T-cell (primary cell): ENCODE measurements at places on chromosomes 1 and 21.
A peak's percentile ranks its signal among the peaks of the same experiment; 100 is the strongest.

DNA sequence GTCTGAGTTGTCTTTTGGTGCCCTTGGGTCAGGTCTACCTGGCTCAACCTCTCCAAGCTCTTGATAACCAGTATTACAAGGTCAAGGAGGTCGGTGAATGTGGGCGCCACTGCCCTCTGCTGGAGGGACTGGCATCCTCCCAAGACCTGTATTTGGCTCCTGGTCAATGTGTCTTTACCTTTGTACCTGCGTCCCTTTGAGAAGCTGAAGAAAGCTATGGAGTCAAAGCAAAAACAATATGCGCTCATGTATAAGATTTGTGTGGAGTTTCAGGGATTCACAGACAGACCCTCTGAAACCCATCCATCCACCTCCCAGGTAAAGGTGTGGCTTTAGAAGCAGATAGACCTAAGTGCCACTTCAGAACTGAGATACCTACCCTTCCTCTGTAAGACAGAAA, 61.8 kb upstream of the NBL1 start:
- DNase-seq, result peak; percentile 72

- no peak for DNase-seq
Observed at GRCh38 chr1:247440001-247440620, 17.8 kb downstream of the OR2B11 start.

GRCh38 chr1:53735261-53735660, 3.7 kb downstream of the GLIS1 start:
- DNase-seq, result no peak

- DNase-seq, result no peak
Observed at GRCh38 chr1:160657250-160657781, 10.5 kb upstream of the SLAMF1 start.

DNA sequence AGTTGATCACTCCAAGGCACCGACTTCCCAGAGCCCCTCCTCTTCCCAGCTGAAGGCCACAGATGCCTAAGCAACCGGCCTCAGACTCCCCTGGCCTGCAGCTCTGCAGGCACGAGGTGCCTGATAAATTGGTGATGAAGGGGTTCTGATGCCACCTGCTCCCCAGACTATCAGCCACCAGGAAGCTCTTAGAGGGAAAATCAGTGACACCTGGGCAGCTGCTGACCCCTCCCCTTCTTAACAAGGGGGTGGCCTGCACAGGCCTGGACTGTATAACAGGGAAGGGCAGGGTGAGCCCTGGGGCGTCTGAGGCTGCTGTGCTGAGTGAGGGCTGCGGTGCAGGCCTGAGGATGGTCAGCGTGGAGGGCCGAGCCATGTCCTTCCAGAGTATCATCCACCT, at the start of gene PADI6:
Gene PADI6 (plus strand): TSS at position 301 of the 400 bp plus-strand sequence. CDS start 50 bp downstream, at position 351.
- no peak for DNase-seq

DNA sequence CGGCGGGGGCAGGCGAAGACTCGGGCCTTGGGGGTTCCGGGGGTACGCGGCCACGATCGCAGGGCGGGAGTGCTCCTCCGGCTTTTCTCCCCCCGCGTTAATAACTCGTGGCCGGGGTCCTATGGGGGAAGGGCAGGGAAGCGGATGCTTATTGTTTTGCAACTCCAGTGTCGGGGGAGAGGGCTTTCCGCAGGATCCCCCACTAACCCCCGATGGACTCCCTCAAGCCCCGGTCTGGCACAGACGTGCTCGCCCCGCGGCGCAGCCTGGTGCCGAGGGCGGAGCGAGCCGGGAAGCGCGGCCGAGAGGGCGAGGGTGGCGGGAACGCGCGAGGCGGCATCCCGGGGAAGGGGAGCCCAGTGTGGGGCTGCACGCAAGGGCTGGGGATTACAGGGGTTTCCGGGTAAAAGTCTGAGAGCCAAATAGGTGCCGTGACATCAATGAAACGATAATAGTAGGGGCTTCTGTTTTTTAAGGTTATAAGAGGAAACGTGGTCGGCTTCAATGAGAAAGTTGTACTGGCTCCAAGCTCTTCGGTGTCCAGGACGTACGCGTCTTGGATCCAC, 772 bp downstream of the UCK2 start:
- DNase-seq, result peak; percentile 23

DNA sequence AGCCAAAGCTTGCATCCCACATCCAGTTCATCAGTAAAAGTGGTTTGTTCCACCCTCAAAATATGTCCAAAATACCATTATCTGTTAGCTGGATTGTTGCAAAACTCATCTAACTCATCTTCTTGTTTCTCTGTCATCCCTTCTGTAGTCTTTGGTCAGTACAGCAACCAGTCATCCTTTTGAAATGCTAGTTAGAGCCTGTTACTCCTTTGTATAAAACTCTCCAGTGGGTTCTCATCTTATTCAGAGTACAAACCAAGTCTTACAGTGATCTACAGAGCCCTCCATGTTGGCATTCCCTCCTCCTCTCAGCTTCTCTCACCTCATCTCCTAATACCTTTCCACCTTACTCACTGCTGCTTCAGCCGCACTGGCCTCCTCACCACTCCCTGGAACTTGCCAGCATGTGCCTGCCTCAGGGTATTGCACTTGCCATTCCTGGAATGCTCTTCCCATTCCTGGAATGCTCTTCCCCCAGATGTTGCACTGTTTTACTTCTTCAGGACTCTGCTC, 70.6 kb downstream of the LAMC1 start:
- no peak for DNase-seq
